Lung (tissue), 17 donors: ENCODE measurements at places on chromosomes 6 and 20. TPM values are rescaled to one million over a fixed set of nuclear protein-coding genes. Genes with fewer than 3 reads are reported as not detected.

The MLN gene
- not detected for polyA plus RNA-seq

The C6orf163 gene
- 0.87 TPM for polyA plus RNA-seq

The WDR46 gene
- polyA plus RNA-seq = 47.6 TPM

The OLIG3 gene
- not detected for polyA plus RNA-seq

The WFDC5 gene
- 0.11 TPM for polyA plus RNA-seq

The LST1 gene
- 96.1 TPM for polyA plus RNA-seq

The SLC13A3 gene
- 1.1 TPM for polyA plus RNA-seq

The TDP2 gene
- 42.9 TPM for polyA plus RNA-seq

The SLC26A8 gene
- 1.1 TPM for polyA plus RNA-seq

The SERPINB1 gene
- polyA plus RNA-seq = 85.1 TPM

The HSPA12B gene
- polyA plus RNA-seq = 16.8 TPM

The RBPJL gene
- polyA plus RNA-seq = not detected

The CAGE1 gene
- polyA plus RNA-seq = not detected

GRCh38 chr6:139752086-139752485, 377.6 kb upstream of the CITED2 start:
- DNase-seq = no peak

DNA sequence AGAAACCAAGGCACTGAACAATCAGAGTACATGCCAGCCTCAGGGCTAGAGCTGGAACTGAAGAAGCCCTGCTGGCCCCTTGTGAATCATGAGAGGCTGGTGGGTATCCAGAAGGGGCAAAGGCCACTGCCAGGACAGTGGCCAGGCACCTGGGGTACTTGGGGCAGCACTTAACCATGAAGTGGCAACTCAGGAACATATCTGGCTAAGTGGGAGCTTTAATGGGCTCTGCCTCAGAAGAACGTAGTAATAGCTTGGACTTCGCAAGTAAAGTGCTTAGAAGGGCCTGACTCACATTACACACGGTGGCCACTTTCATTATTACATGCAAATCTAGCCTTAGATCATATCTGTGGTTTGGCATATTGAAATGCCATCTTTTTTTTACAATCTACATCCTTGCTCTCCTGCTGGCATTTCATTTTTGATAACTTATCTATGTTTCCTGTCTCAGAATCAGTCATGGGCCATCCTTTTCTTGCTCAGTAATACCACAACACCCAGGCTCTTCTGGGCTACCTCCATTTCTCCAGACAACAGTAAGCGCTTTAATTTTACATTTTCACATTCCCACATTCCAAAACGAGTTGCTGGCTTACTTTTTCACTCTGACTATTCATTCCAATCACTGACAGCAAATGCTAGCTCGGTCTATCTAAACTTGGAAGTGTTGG, 21.6 kb downstream of the NAPB start:
- DNase-seq = no peak

DNA sequence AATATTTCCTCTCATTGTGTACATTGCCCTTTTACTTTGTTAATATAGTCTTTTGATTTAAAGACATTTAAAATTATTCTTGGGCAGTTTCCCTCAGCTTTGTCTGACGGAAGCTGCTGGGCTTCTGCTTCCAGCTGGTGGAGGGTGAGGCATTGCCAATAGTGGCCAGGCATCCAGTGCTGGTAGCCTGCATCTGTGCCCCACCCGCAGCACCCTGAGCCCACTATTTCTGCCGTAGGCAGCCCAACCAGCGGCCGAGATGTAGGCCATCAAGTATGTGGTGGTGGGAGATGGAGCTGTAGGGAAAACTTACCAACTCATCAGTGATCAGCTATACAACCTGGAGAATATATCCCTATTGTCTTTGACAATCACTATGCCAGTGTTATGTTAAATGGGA, 226.0 kb upstream of the SYNCRIP start:
- DNase-seq = no peak

DNA sequence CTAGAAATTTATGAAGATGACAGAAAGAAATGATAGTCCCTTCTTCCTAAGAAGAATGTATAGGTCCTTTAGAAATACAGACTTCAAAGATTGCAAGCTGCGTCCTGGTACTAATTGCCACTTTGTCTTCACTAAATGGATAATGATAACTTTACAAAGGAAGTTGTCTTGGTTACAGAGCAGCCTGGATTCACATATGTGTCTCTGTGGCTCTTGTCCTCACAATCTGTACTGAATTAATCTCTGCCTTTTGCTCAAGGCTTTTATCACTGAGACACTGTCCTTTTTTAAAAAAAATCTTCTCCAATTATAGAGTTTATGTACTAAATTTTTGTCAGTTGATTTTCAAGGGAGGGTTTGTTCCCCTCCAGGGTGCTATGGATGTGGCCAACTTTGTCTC, 17.5 kb upstream of the MRAP2 start:
- DNase-seq = no peak

DNA sequence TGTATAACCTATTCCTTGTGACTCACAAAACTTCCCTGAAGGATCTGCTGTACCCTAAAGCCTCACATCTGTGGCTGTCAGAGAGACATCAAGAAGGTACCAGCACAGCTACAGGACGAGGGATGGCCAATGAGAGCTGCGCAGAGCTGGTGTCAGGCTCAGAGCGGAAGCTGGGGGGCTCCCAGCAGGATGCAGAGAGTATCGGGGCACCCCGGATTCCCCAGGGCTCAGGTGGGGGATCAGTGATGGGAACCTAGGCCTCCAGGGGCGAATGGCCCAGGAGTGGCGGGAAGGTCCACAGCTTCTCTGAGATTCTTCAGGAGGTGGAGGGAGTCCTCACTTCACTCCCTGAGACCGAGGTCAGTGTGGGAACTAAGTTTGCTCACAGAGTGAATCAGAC, 30.9 kb upstream of the SMOC2 start:
- no peak for DNase-seq

GRCh38 chr6:166333172-166333995, 9.0 kb downstream of the SFT2D1 start:
- DNase-seq = no peak

DNA sequence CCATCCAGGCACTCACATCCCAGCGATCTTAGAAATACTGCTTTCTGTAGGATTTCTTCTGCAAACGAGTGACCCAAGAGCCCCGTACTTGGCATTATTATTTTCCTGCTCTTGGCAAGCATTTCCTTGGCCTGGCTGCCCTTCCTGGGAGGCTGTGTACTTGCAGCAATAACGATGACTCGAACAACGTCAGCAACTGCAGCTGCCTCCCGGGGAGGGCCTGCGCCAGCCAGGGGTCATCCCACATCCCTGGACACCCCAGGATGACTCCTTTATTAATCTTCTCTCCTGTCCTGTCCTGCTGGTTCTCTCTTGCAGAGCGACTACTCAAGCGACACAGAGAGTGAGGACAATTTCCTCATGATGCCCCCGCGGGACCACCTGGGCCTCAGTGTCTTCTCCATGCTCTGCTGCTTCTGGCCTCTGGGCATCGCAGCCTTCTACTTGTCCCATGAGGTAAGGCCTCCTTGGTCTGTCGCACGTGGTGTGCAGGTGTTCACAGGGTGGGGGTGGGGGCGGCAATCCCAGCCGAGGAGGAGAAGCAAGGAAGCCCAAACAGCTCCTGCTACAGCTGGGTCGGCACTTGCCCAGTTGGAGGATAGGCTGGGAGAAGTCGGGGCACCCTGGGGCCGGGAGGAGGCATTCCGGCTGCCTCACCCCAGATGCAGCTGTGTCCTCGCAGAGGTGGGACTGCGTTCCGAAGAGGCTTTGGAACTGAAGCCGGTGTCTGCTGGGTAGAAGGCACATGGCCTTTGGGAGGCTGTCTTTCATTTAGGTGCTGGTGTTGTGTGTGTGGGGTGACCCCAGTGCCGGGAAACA, 115.3 kb downstream of the SYNDIG1 start:
- peak; percentile 59 for DNase-seq

- no peak for DNase-seq
Measured at GRCh38 chr6:36580184-36580526, 14.0 kb upstream of the SRSF3 start.

GRCh38 chr6:13305791-13306190, 22.5 kb downstream of the TBC1D7 start:
- no peak for DNase-seq

GRCh38 chr6:166910601-166911000, 45.7 kb downstream of the RNASET2 start:
- no peak for DNase-seq

DNA sequence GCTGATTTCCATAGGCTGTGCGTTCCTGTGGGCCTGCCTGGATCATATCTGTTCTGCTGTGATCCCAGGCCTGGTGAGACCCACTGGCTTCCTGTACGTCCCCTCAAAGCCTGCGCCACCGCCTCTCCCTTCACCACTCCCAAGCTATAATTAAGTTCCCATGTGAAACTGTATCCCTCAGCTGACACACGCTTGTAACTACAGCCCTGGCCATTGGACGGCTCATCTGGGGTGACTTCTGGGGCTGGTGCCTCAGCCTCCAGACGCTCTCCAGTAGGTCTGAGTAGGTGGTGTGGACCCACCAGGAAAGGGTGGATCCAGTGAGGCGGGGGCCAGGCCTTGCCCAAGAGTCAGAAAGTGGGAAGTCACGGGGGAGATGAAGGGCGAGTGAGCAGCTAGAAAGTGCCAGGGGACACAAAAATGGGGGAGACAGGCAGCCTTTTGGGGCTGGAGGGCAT, 21.0 kb downstream of the PPARD start:
- DNase-seq = no peak

DNA sequence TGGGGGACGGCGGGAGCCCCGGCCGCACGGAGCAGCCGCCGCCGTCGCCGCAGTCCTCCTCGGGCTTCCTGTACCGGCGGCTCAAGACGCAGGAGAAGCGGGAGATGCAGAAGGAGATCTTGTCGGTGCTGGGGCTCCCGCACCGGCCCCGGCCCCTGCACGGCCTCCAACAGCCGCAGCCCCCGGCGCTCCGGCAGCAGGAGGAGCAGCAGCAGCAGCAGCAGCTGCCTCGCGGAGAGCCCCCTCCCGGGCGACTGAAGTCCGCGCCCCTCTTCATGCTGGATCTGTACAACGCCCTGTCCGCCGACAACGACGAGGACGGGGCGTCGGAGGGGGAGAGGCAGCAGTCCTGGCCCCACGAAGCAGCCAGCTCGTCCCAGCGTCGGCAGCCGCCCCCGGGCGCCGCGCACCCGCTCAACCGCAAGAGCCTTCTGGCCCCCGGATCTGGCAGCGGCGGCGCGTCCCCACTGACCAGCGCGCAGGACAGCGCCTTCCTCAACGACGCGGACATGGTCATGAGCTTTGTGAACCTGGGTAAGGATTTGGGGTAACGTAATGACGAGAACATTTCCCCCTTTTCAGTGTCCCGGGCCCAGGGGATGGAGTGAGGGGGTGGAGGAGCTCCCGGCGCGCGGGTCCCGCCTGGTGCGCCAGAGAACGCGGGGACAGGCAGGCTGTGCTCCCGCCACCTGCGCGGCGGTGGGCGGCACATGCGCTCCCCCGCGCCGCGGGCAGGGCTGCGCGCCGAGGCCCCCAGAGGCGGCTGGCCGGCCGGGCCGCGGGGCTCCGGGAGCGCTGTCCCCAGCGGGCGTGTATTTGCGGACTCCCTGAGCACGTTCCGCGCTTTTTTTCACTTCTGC, 1.4 kb downstream of the BMP6 start:
- DNase-seq = peak; percentile 33

DNA sequence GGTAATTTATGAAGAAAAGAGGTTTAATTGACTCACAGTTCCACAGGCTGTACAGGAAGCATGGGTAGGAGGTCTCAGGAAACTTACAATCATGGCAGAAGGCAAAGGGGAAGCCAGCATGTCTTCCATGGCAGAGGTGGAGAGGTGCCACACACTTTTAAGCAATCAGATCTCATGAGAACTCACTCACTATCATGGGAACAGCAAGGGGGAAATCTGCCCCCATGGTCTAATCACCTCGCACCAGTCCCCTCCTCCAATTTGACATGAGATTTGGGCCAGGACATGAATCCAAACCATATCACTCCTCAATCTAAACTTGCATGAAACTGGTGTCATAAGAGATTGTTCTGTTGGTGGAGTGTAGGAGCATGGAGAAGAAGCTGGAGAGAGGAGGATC, 51.6 kb upstream of the CCN6 start:
- DNase-seq = no peak

- no peak for DNase-seq
Measured at GRCh38 chr6:39206250-39206721, 23.0 kb downstream of the KCNK5 start.

- DNase-seq = peak; percentile 95
Measured at GRCh38 chr6:2988426-2989331, 11.0 kb upstream of the NQO2 start.

DNA sequence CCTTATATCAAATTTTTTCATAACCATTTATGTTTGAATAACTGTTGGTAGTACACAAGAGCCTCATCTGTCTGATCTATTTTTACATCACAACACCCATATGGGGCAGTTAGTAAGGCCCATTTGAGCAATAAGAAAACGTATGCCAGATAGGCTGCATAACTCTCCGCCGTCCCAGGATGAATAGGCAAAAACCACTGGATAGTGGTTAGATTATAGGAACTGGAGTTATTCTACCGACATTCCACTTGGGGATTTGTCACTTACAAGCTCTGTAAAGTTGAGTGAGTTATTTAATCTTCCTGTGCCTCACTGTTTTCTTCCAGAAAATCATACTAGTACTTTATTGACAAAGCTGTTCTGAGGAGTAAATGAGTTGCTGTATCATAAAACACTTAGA, 881.9 kb downstream of the QKI start:
- no peak for DNase-seq

DNA sequence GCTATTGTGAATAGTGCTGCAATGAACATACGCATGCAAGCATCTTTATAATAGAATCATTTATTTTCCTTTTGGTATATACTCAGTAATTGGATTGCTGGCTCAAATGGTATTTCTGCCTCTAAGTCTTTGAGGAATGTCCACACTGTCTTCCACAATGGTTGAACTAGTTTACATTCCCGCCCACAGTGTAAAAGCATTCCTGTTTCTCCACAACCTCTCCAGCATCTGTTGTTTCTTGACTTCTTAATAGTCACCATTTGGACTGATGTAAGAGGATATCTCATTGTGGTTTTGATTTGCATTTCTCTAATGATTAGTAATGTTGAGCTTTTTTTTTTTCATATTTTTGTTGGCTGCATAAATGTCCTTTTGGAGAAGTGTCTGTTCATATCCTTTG, 208.7 kb downstream of the PHF3 start:
- DNase-seq = no peak

- DNase-seq = no peak
Measured at GRCh38 chr20:32070690-32071213, 18.7 kb downstream of the HCK start.

GRCh38 chr6:54787825-54788224, 58.7 kb upstream of the FAM83B start:
- DNase-seq = no peak

GRCh38 chr20:32473231-32474008, 111.7 kb downstream of the NOL4L start:
- no peak for DNase-seq

DNA sequence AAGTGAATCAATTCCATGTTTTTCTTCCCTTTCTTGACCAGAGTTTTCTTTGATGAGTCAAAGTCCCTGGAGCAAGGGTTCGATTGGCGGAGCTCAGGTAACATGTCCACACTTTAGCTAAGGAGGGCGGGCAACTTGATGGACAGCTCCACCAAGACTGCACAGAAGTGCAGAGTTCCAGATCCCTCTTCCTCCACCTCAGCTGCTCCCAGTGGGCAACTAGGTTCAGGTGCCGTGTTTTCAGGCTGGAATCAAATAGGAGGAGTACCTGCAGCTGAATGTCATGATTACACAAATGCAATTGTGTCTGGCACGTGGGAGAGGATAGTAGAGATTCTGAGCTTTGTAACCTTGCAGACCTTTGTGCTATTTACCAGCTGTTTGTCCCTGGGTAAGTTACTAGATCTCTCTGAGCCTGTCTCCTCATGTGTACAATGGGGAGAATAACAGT, 1.9 kb upstream of the ELMO2 start:
- DNase-seq = no peak
